ENCODE measurements at places on chromosomes 12 and 14.

- no peak for DNase-seq
Observed at GRCh38 chr12:50803230-50803875, 39.4 kb upstream of the TMPRSS12 start.

DNA sequence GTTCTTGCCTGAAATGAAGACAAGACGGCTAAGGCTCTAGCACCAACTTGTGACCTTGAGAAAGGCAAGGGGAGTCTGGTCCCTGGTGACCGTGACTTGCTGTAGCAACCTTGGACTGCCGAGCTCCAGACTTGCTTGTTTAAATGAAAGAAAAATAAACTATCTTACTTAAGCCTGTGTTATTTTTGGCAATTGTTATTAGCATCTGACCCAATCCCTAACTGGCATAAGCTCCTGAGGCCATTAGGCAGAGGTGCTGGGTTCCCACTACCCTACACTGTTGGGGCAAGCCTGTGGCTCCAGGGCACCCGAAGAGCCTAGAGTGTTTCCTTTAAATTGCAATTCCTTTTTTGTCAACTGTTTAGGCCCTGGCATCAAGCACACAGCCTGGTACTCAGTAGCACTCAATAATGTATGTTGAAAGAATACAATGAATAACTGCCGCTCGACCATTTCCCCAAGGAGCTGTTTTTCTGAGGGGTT is 106.9 kb upstream of the HIF1A start:
- no peak for DNase-seq

- DNase-seq: no peak
Observed at GRCh38 chr14:21108791-21109190, 7.9 kb downstream of the TMEM253 start.

GRCh38 chr12:110689281-110690126 is 589 bp upstream of the HVCN1 start:
- peak; percentile 69 for DNase-seq

GRCh38 chr14:80237143-80237542 is 25.8 kb upstream of the DIO2 start:
- DNase-seq: no peak
